Left lung (tissue), 14 donors: ENCODE measurements at places on chromosomes 5 and 9. TPM values are rescaled to one million over a fixed set of nuclear protein-coding genes. Genes with fewer than 3 reads are reported as not detected.

- no peak overlapping the region for H3K4me3 ChIP-seq
- H3K27ac ChIP-seq, result no peak overlapping the region
- H3K4me1 ChIP-seq, result peaks cover 9% of the 10 kb centered on the region
- no peak for DNase-seq
- no peaks in the 10 kb centered on the region for H3K27me3 ChIP-seq
These were observed 22.4 kb downstream of the RNF130 start for GRCh38 chr5:180049185-180049548.

DNA sequence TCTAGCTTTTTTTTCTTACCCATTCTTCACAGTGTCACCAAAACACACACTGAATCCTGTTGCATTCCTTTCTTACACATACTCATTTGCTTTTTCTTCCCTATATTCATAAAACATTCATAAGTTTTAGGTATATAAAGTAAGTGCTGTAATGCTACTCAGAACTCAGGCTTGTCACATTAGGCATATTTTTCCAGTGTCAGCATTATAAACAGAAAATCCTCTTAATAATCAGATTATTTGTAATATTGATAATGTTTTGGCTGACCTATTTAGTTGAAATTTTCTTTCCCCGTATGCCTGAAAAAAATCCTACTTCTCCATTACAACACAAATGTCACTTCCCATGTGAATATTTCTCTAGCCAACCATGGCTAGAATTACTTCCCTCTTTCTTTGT, 743.0 kb upstream of the NUDT12 start:
- no peaks in the 10 kb centered on the region for H3K36me3 ChIP-seq
- H3K27ac ChIP-seq, result no peak overlapping the region
- H3K4me1 ChIP-seq, result no peaks in the 10 kb centered on the region
- no peaks in the 10 kb centered on the region for H3K27me3 ChIP-seq
- no peak for DNase-seq

GRCh38 chr5:151140686-151141459, 16.7 kb downstream of the ANXA6 start:
- no peaks in the 10 kb centered on the region for H3K27me3 ChIP-seq
- H3K4me3 ChIP-seq, result no peak overlapping the region
- no peak overlapping the region for H3K27ac ChIP-seq
- peaks cover 94% of the 10 kb centered on the region for H3K36me3 ChIP-seq
- no peaks in the 10 kb centered on the region for H3K4me1 ChIP-seq
- DNase-seq, result no peak

DNA sequence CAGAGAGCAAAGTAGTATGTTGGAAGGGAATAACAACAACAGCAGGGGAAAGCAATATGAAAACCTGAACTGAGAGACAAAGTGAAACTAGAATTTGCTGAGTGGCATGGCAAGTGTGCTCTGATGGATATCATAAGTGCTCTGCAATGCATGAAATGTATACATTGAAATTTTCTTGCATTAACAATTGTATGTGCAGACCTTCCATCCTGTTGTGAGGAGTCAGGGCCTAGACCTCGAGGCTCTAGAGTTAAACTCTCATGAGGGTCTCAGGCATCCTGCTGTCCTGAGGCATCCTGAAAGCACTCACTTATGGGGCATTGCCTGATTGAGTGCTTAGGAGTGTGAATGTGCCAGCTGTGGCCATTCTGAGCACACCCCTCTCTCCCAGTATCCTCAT, 1.1 kb downstream of the ECM2 start:
- DNase-seq, result no peak
- no peaks in the 10 kb centered on the region for H3K36me3 ChIP-seq
- peak overlapping the region; percentile 10 for H3K4me3 ChIP-seq
- H3K27me3 ChIP-seq, result no peaks in the 10 kb centered on the region

- no peaks in the 10 kb centered on the region for H3K36me3 ChIP-seq
- H3K27me3 ChIP-seq, result no peaks in the 10 kb centered on the region
- no peak overlapping the region for H3K4me3 ChIP-seq
- DNase-seq, result no peak
- no peaks in the 10 kb centered on the region for H3K4me1 ChIP-seq
These were observed 450.2 kb downstream of the NR2F1-AS1 start for GRCh38 chr5:93130624-93131490.

- no peaks in the 10 kb centered on the region for H3K36me3 ChIP-seq
- no peaks in the 10 kb centered on the region for H3K4me1 ChIP-seq
- no peaks in the 10 kb centered on the region for H3K27me3 ChIP-seq
- no peak overlapping the region for H3K27ac ChIP-seq
- no peak for DNase-seq
- no peak overlapping the region for H3K4me3 ChIP-seq
These were observed 554.0 kb downstream of the TLE4 start for GRCh38 chr9:80125731-80126264.

DNA sequence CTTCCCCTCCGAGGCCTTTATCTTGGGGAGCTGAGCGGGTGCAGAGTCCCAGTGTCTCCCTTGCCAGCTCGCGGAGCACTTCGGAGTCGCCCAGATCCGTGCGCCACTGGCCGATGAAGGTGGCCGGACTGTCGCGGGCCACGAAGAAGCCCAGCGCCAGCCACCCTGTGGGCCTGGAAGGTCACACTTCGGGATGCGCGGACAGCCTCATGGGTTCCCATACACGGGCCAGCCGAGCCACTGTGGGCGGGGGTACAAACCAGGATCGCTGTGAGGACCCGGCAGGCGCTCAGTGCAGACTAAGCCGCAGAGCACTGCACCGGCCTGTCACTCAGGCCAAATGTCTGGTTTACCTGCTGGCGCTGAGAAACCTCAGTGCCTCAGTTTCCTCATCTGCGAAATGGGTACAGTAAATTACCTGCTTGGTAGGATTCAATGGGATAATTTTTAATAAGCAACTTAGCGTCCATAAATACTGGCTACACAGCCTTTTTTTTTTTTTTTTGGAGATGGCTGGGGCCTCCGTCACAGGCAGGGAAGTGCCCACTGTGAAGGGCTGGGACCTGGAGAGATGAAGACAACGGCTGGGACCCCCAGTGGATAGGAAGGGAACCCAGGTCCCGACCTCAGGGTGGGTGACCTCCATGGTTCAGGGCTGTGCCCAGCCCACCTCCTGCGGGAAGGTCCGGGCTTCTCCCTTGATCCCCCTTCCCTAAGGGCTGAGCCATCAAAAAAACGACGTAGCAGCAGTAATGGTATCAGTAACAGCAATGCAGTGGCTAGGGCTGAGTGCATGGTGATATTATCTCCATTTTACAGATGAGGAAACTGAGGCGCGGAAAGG, 38.7 kb upstream of the CTSV start:
- DNase-seq, result no peak
- H3K27me3 ChIP-seq, result peaks cover 26% of the 10 kb centered on the region
- no peaks in the 10 kb centered on the region for H3K4me1 ChIP-seq
- H3K27ac ChIP-seq, result no peak overlapping the region
- no peak overlapping the region for H3K4me3 ChIP-seq

DNA sequence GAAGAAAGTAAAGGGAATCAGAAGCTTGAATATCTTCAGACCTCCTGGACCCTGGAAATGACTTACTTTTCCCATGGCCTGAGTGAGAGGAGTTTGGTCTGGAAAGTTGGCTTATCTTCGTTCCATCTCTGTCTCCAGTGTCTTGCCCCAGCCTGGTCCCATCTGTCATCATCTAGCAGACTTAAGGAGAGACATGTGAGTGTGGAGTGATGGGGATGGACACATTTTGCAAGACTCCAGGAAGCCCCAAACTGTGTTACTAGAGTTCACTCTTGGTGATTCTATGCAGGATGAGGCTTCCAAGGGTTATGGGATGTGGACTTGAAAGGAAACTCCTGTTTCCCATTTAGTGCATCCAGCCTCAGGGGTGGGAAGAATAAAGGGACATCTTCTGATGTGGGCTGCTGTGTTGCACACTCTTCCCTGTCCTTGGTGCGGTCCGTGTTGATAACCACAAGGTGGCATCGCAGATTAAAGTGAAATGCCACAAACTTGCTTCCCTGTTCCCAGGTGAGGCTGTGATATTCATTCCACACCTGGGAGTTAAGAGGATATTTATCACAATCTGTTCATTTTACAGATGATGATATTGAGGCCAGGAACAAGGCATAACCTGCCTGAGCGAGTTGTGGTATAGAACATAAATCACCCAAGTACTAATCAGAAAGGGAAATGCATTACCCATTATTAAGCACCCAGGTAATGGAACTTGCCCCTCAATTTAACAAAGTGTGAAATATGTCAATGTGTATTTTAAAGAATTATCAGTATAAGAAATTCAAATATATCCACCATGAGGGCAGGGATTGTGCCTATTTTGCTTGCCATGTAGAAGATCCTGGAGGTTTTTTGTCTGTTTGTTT, 269.9 kb upstream of the PAPPA start:
- H3K27ac ChIP-seq, result no peak overlapping the region
- H3K36me3 ChIP-seq, result no peaks in the 10 kb centered on the region
- H3K27me3 ChIP-seq, result no peaks in the 10 kb centered on the region
- no peak overlapping the region for H3K4me3 ChIP-seq
- DNase-seq, result no peak

DNA sequence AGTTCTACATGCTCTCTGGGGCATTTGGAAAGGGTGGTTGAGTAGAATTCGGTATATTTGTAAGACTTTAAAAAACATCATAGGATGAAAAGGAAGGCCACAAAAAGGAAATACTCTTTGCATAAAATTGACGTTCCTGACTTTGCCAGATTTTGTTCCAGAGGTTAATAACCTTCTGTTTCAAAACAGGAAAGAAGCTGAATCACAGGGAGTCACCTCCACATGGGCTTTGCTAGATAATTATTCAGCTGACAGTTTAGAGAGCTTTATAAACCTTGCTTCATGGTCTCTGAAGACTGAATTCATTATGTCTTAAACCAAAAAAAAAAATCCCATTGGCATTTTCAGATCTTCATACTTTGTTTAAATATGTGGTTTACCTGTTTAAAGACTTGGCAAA, 203.7 kb downstream of the SEMA6A start:
- no peak for DNase-seq
- H3K27me3 ChIP-seq, result no peaks in the 10 kb centered on the region
- H3K4me3 ChIP-seq, result no peak overlapping the region
- H3K36me3 ChIP-seq, result no peaks in the 10 kb centered on the region

GRCh38 chr5:112914584-112914983, 7.4 kb downstream of the REEP5 start:
- H3K36me3 ChIP-seq, result no peaks in the 10 kb centered on the region
- DNase-seq, result no peak
- no peaks in the 10 kb centered on the region for H3K27me3 ChIP-seq
- H3K4me1 ChIP-seq, result peaks cover 65% of the 10 kb centered on the region

GRCh38 chr9:124511891-124512805, 4.9 kb upstream of the NR5A1 start:
- no peak overlapping the region for H3K4me3 ChIP-seq
- H3K36me3 ChIP-seq, result no peaks in the 10 kb centered on the region
- no peak for DNase-seq
- no peaks in the 10 kb centered on the region for H3K4me1 ChIP-seq
- H3K27me3 ChIP-seq, result no peaks in the 10 kb centered on the region

GRCh38 chr5:134969166-134969565, 1.5 kb downstream of the CATSPER3 start:
- no peak overlapping the region for H3K27ac ChIP-seq
- DNase-seq, result no peak
- H3K27me3 ChIP-seq, result no peaks in the 10 kb centered on the region
- no peaks in the 10 kb centered on the region for H3K4me1 ChIP-seq
- peaks cover 15% of the 10 kb centered on the region for H3K36me3 ChIP-seq
- no peak overlapping the region for H3K4me3 ChIP-seq

DNA sequence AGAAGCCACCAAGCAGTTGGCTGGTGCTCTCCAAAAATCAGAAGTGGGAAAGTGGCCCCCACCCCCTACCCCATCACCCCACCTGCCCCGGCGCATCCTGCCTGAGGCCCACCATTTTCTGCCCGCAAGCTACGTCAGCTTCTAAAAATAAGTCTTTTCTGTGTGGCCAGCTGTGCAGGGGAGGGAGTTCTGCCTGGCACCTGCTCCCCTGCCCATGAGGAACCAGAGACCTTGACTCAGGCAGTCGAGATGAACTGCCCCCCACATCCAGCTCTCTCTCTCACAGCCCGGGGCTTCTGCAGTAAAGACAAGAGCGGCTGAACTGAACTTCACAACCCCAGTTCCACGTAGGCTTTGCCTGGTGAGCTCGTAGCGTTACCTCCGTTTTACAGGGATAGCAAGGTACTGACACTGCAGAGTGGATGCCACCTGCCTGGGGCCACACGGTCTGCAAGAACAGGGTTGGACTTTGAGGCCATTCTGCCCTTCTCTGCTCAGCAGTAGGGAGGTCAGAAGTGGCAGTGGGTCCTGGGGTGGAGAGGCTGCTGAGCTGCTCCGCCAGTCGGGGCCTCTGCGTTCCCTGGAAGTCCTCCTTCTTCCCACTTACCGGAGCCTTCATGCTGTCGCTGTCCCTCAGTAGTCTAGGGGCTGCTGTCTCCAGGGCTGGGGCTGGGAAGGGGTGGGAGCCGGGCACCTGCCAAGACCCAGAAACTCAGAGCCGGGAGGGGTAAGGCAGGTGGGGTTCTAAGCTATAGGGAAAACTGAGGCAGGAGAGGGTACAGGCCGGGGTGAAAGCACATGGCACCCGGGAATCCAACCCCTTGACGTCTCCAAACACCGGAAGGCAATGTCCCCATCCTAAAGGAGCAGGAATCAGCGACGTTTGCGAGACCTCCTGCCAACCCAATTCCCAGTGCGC, 781 bp downstream of the ST6GALNAC4 start:
- no peak for DNase-seq
- H3K36me3 ChIP-seq, result no peaks in the 10 kb centered on the region
- peak overlapping the region; percentile 56 for H3K4me3 ChIP-seq
- no peaks in the 10 kb centered on the region for H3K27me3 ChIP-seq

DNA sequence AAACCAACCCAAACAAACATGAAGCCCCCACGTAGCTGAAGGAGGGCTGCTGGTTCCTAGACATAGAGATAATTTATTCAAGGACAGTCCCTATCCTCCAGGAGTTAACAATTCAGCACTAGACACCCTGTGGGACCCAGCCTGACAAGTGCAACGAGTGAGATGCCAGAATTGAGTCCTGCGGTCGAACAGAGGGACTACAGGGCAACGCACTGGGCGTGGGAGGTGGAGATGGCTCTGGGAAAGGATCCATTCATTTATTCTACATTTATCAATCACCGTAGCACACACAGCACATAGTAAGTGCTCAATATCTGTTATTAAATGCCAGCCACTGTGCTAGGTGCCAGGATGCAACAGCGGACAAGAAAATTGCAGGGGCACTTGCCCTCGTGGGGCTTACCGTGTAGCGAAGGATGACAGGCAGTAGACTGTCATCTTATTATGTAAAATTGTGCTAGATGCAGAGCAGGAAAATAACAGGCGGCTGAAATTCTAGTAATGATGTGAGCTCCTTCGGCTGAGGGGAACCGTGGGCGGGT, 855 bp upstream of the ARHGAP26 start:
- peak overlapping the region; percentile 81 for H3K27ac ChIP-seq
- no peak for DNase-seq
- H3K4me1 ChIP-seq, result peaks cover 10% of the 10 kb centered on the region
- H3K27me3 ChIP-seq, result no peaks in the 10 kb centered on the region
- peak overlapping the region; percentile 79 for H3K4me3 ChIP-seq

The SNX30 gene
- 27.0 TPM for polyA plus RNA-seq

The CEL gene
- polyA plus RNA-seq, result 2.6 TPM

The ELAVL2 gene
- polyA plus RNA-seq, result 4.5 TPM

The CSF2 gene
- 0.44 TPM for polyA plus RNA-seq

The WNT8A gene
- polyA plus RNA-seq, result not detected

The LRRC14B gene
- polyA plus RNA-seq, result not detected
